ENCODE measurements at places on chromosomes 6 and 20.

- no peak for DNase-seq
Observed at GRCh38 chr6:38198219-38198618, 378.7 kb downstream of the ZFAND3 start.

GRCh38 chr6:43942011-43942442 lies 172.0 kb downstream of the VEGFA start:
- DNase-seq = no peak

DNA sequence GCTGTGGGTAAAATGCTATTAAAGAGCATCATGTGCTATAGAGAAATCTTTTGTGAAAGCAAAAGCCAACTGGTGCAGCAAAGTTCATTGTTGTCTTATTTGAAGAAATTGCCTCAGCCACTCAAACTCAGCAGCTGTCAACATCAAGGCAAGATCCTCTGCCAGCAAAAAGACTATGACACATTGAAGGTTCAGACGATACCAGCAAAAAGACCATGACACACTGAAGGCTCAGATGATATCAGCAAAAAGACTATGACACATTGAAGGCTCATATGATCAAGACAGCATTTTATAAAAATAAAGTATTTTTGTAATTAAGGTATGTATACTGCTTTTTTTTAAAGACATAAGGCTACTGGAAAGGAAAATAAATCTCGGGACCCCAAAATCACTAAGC lies 118.4 kb upstream of the RUNX2 start:
- no peak for DNase-seq

DNA sequence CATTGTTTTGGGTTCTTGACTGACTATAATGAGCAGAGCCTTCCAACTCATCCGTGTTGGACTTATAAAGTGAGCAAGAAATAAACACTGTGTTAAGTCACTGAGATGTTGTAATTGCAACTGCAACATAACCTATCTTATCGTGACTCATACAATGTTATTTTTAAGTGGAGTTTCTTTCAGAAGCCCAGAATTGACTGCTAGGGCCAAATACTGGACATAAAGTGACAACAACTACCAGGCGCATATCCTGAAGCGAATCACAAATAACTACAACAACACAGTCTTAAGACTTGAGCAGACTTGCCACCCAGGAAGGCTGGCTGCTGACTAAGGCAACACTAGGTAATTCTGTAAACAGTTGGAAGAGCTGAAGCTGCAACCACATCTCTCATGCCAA lies 326.6 kb downstream of the COL12A1 start:
- no peak for DNase-seq

DNA sequence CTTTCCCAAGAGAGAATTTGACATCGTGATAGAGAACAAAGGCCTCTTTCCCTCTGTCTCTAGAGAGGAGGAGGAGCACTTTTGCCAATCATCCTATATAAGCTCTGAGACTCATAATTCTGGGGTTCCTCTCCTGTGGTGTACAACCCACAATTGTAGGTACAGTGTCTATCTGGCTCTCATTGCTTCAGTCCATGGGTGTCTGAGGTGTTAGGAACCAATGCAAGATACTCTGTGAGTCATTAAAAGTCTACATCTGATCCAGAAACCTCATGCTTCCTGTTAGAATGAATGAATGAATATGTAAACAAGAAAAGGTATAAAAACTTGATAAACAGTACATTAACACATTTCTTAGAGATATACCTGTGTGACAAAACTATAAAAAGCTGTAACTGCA lies 356.7 kb downstream of the QKI start:
- DNase-seq = no peak

GRCh38 chr6:144179828-144180227 lies 29.5 kb downstream of the STX11 start:
- no peak for DNase-seq

- DNase-seq = no peak
Observed at GRCh38 chr6:108156180-108156937, 9.5 kb upstream of the NR2E1 start.

DNA sequence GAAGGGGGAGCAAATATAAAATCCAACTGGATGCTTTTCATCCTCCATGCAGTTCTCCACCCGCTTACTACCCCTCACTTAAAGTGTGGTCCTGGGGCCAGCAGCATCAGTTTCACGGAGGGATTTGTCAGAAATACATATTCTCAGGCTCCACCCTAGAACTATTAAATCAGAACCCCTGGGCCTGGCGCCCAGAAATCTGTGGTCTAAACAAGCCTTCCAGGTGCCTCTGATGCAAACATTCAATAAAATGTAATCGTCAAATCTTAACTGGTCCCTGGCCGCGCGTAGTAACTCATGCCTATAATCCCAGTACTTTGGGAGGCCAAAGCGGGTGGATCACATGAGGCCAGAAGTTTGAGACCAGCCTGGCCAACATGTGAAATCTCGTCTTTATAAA lies 47.7 kb downstream of the ATXN1 start:
- no peak for DNase-seq

DNA sequence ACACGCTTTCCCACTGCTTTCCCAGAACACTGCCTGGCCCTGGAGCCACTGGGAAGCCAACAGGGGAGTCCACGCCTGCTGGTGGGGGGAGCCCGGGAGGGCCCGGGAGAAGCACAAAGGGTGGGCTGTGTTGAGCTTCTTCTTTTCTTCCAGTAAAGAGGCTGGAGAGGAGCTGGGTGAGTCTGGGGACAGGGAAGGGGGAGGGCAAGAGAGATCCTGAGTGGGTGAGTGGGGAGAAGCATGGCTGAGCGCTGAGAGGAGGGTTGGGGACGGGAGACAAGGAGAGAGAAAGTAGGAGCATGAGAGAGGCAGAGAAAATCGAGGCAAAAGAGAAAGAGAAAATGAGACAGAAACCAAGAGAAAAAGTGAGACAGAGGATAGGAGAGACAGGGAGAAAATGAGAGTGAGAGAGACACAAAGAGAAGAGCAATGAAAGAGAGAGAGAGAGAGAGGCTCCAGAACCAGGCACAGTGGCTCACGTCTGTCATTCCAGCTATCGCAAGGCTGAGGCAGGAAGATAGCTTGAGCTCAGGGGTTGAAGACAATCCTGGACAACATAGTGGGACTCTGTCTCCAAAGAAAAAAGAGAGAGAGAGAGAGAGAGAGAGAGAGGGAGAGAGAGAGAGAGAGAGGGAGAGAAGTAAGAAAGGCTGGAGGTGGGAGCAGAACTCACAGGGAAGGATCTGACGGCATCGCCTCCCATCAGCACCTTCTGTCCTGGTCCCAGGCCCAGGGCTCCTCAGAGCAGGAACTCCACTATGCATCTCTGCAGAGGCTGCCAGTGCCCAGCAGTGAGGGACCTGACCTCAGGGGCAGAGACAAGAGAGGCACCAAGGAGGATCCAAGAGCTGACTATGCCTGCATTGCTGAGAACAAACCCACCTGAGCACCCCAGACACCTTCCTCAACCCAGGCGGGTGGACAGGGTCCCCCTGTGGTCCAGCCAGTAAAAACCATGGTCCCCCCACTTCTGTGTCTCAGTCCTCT lies 2.0 kb downstream of the LST1 start:
- DNase-seq = no peak

DNA sequence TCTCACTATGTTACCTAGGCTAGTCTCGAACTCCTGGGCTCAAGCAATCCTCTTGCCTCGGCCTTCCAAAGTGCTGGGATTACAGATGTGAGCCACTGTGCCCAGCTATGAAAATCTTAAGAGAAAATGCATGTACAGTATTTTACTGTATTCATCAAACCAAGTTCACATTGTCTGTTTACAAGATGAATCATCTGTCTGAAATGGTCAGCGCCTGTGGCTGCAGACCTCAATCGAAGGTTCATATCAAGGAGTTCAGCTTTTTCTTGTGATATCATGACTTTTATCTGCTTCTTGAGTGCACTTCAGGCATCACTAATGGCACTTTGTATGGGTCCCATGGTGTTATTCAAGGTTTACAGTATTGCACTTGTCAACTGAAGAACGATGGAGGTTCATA lies 155.1 kb downstream of the SLC16A10 start:
- DNase-seq = no peak

- no peak for DNase-seq
Observed at GRCh38 chr6:63558278-63558677, 14.0 kb upstream of the LOC128125822 start.

DNA sequence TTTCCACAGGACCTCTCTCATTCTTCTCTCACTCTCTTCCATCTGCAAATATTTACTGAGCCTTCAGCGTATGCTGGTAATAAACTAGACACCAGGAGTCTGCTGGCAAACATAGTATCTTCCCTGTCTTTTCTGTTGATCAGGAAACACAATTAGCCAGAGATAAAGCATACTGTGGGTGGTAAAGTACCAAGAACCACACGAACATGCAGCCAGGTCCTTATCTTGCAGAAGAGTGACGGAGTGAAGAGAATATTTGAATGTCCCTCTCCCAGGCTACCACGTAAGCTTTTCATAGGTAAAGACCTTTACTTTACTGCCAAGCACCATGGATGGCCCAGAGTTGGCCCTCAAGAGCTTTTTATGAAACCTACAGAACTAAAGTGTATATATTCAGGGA lies 13.3 kb downstream of the FHL5 start:
- DNase-seq = no peak

DNA sequence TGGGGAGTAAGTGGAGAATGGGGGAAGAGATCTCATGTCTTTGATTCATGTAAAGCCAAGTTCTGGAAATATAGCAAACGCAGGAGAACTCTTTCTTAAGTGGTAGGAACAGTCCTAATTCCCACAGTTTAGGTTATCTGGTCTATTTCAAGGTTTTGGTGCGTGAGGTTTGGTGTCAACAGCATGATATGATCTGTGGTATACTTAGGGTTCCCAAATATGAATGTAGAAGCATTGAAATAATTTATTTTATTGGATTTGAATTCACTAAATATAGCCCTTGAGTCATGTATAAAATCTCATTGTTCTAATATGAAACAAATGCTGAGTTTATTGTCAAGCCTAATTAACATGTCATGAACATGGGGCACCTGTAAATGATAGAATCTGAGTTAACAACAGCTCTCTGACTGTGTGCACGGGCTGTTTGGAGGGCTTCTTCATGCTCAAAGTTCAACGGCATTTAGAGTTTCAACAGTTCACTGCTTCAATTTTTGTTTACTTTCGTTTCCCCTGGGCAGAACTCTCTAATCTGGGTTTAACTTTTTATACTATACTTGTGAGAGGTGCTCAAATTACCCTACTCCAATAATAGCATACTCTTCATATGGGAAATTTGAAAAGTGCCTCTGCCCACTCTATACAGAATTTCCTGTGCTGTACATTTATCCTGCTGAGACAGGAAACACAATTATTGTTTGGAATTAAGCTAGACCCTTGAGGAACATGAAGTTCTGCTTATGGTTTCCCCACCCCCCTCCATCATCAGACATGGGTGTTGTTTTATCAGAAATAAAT lies 236.3 kb upstream of the ZNF217 start:
- DNase-seq = no peak

- no peak for DNase-seq
Observed at GRCh38 chr20:38325905-38326304, 20.4 kb upstream of the LBP start.

DNA sequence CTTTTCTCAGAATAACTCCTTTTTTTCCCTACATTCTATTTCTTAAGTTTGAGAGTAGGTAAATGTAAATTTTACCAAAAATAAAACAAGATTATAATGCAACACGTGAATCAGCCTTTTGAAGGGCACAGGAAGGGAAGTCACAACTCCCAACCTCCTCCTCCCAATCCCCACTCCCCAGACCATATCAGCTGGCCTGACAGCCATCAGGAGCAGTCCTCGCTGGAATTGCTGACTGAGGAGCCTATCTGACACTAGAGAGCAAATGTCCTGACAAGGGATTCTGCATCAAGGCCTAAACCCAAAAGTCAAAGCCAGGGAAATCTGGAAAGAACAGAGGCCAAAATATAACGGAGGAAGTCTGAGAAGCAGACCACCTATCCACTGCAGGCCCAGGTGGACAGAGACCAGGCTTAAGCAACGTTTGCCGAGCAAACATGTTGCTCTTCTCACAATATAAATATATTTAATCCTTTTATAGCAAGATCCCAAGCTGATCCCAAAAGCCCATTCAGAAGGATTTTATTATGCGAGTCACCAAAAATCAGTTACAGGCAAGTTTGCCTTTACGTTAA lies 2.5 kb downstream of the RRAGD start:
- DNase-seq = no peak

- no peak for DNase-seq
Observed at GRCh38 chr20:8473459-8473858, 341.4 kb downstream of the PLCB1 start.

- no peak for DNase-seq
Observed at GRCh38 chr6:85192186-85192585, 257.7 kb upstream of the NT5E start.

GRCh38 chr6:150183105-150183504 lies 40.3 kb downstream of the PPP1R14C start:
- DNase-seq = no peak

DNA sequence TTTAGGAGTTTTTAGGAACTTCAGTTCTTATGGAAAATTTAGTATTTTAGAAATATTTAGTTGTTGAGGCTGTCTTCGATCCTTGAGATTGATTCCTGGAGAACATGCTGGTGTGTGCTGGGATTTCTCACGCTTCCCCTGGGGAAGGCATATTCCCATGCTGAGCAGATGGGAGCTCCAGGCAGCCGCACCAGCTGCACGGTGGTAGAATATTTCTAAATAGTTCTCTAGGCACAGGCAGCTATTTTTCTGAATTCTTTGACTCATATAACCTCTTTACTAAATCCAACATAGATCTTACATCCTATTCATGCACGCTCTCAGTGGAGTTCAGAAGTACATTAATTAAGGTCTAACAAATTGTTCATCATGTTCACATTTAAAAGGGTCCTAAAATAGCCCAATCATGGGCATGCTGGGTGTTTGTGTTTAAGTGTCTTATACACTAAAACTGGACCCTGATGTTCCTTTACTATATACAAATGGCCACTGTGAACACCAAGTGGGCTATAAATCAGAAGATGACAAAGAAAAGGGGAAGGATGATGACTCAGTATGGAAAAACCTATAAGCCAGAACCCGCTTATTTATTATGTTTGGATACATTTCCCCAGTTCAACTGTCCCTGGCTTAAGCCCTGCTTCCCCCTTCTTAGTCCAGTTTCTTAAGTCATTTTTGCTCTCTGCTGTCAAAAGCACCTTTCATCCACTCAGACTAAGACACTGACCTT lies 138.5 kb downstream of the UST start:
- no peak for DNase-seq

DNA sequence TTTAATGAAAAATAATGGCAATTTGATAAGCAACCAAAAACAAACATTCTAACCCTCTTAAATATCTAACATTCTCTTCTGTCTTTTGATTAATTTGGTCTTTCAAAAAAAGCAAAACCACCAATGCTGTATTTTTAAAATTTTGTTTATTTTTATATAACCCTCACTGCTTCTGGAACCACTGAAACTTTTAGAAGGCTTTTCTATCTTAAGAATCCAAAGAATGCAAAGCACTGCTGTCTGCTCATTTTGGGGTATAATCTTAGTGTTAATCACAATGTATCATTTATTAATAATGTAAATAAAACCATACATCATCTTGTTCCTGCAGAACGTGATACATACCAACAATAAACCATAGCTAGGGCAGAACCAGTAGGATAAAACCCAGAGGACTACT lies 14.0 kb downstream of the STK38 start:
- DNase-seq = no peak
